ENCODE measurements at places on chromosomes 11 and 22.

GRCh38 chr11:10931761-10932670 is 74.2 kb upstream of the ZBED5 start:
- peak; percentile 64 for DNase-seq

DNA sequence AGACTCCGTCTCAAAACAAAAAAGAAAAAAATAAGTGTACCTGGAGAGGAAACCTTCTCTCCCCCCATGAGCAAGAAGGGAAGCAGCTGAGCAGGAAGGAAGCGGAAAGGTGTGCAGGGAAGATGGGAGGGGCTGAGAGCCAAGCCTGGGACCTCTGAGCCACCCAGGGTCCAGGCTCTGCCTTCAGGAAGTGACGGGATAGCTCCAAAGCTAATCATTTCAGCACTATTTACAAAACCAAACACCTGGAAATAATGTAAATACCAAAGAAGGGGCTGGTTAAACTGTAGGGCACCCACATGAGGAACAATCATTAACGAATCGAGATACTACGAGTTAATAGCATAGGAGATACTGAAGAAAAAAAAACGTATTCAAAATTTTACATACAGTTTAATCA is 27.9 kb downstream of the ARRB1 start:
- no peak for DNase-seq

DNA sequence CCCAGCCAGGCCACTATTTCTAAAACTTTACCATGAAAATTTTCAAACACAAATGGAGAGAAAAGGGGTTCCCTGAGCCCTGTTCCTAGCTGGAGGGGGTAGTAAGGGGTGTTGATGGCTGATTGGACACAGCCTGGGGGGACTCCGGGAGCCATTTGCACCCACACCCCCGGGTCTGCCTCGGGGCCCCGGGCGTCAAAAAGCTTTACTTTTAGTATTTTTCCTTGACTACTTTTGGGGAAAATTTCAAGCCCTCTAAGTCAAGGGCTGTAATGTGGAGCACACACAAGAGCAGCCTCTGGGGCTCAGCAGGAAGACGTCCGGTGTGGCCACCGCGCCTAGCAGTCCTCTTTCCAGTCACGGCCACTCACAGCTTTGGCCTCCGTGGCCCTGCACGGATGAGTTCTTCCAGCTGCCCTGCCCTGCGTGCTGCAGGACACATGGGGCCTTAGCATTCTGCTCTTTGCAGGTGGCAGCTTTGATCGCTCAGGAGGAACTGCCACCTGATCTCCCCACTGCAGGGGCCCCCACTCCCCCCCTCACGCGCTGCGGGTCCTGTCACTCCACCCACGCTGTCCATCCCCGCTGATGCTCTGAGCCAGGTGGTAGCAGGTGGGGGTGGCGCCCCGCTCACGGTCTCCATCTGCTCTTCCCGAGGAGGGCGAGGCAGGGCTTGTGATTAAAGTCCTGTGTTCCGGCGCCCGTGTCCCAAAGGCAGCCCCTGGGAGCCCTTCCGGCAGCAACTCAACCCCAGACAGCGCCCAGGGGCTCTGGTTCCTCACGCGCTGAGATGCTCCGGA is 14.4 kb downstream of the RNH1 start:
- no peak for DNase-seq

DNA sequence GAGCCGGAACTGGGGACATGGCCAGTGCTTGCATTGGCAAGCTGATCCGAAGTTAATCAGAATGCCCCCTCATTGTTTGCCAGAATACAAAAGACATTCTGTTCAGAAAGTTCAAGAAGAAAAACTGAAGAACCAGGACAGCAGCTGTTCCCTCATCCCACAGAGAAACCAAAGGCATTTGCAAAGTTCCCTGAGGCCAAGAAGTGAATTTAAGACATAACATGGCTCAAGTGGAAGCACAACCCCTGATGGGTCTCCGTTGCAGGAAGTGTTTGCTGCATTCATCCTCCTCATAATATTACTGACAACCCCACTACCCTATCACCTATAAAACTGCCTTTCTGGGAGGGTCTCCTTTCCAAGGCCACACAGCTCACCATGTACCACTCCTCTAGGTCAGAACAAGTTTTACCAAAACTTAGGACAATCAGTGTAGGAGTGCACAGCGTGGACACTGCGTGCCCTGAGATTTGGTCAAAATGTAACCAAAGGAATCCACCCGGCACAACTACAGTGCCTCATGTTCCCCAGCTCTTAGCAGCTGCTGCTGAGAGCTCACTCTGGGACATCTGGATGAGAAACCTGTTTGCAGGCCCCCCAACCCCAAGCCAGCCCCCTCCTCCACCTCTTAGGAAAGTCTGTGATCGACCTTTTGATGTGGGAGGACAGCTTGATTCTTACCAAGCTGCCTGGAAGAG is 101.6 kb upstream of the AKIP1 start:
- DNase-seq, result no peak

DNA sequence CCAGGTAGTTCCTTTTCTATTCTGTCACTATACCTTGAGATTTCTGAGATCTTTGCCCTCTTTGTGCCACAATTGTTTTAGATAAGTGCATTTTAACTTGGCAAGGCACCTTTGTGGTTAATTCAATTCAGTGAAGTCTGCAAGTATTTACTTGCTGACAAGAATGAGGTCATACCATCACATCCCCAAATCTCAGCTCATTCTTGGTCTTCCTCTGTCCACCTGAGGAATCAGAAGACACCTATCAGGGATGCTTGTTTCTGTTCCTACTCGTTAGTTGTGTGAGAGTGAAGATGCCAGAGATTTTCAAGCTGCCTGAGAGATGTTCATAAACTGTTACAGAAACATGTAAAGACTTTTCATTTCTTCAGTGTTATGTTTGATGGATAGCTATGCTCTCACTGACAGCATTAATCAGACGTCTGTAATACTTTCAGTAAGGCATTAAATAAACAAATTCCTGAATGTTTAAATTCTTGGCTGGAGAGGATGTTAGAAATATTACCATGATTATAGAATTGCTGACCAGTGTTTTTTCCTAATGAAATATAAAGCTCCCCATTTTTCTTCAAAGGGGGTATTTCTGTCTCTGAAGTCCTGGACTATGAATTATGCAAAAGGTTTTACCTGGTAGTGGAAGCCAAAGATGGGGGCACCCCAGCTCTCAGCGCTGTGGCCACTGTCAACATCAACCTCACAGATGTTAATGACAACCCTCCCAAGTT is 135.0 kb upstream of the MTNR1B start:
- DNase-seq, result no peak

DNA sequence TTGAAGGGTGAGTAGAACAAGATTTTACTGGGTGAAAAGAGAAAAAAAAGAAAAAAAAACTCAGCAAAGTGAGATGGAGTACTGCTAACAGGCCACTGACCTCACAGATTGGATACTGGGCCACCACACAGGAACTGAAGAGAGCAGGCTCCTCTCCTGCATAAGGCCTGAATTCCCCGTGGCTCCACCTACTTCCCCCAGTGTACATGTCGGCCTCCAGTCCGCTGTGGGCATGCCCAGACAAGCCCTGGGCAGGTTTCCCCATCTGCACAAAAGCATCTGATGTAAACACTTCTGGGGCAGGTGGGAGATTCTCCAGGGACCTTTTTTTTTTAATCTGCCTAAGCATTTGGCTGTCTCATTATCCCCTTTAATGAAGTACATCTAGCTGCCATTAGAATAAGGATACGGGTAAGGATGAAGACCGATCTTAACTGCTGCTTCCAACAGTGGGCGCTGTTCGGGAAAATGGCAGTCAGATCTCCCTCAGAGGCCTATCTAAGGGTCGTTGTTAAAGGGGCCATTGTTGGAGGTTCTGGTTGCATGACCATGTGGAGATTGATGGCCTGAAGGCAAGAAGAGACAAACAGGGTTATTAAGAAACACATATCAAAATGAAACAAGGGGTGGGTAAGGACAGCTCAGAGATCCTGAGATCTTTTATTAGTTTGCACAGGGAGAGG is 48.5 kb downstream of the MS4A13 start:
- peak; percentile 67 for DNase-seq

GRCh38 chr22:46026899-46027210 is 49.9 kb upstream of the WNT7B start:
- no peak for DNase-seq

- DNase-seq, result peak; percentile 36
Measured at GRCh38 chr11:6531267-6531752, 34.2 kb downstream of the DNHD1 start.

- DNase-seq, result no peak
Measured at GRCh38 chr22:42645341-42645937, 3.8 kb downstream of the CYB5R3 start.

GRCh38 chr22:48459259-48459658 is 1368.4 kb downstream of the BRD1 start:
- no peak for DNase-seq

GRCh38 chr11:130645843-130646197 is 197.4 kb downstream of the ADAMTS15 start:
- DNase-seq, result no peak

DNA sequence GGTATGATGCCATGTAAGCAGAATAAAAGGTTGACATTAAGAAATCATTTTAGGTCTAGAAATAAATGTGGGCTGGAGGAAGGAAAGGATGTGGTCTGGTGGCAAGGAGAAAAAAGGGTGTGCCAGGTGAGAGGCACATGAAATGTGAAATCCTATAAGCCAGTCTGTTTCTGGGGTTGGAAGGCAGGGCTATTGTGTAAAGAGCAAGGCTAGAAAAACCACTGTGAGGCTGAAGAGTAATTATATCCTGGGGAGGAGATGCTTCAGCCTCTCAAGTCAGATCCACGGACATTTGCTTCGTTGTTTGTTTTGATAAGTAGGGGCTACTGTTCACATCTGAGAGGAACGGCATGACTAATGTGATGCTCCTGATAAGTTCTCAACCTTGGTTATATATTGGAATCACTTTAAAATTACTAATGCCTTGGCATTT is 77.5 kb upstream of the CTSC start:
- no peak for DNase-seq

Data from HAP-1 (cell line).